ENCODE measurements at places on chromosomes 5 and 9.

DNA sequence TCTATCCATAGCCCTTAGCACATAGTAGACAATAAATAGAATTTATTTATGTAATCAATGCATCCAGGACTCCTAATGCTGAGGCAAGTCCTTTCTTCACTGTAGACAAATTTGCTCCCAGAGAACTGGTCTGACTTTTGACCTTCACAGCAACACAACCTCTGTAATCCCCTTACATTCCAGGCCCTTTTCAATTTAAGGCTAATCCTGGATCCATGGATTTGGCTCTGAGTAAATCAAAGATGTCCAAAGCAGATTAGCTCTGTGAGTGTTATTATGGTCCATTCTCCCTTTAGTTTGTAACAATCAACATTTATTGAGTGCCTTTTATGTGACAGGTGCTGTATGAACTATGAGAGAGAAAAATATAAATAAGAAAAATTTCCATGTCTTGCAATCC is 27.4 kb upstream of the TMC1 start:
- no peak for DNase-seq

DNA sequence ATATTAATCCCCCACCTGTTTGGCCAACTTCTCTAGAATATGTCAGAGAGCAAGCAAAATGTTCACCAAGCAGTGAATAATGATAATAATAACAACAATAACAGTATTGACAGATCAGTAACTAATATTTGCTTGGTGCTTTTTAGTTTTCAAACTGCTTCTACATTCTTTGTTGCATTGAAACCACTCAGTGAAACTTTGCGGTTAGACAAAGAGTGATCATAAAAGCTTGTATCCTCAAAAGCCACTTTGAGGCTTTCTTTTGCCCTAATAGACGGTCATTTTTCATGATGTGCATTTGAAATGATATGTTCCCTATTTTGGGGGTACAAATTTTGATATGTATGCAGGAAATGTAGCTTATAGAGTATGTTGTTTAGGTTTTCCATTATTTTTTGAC is 43.6 kb upstream of the PTGS1 start:
- DNase-seq = no peak

DNA sequence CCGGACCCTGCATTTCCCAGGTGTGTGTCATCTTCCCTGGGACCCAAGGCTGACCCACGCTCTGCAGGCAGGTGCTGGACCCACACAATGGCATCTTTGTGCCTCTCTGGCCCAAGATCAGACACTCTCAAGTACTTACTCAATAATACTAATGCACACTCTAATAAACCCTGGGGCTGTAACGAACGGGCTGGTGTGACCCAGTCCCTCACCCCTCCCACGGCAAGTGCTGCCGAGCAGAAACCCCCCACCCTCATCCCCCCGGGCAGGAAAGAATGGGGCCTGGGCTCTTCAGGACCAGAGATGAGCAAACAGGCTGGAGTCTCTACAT is 1.1 kb upstream of the OBP2B start:
- DNase-seq = no peak

GRCh38 chr9:86202338-86202882 is 57.0 kb downstream of the C9orf153 start:
- DNase-seq = peak; percentile 2

DNA sequence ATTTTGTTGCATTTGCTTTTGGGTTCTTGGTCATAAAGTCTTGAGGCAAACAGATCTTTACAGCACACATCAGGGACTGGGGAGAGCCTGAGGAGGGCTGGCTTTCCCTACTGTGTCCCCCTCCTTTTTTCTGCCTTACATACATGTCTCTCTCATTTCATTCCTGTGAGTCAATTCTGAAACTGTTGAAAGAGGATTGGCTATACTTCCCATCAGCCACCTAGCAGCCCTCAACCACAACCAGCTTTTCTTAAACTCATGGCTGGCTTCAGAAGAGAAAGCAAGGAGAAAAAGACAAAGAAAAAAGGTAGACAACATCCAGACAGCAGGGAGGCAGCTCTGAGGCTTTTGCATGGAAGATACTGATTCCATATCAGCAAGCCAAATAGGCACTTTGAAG is 374.8 kb upstream of the KIF2A start:
- no peak for DNase-seq

DNA sequence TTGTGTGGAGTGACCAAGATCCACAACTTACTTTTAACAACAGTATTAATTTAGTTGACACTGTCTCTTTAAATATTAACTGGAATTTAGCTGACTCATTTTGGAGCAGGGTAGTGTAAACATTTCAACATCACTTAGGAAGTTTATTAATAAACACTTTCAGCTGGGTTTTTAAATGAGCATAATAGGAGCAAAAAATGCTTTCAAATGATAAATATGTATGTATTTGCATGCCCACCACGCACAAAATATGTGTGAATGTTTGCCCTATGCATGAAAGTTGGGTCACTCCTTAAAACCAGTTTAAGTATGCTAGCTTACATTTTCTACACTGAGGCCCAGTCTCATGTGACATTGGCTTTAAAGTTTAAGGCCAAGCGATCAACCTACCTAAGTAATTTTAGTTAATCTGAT is 2.9 kb downstream of the ZFAND5 start:
- no peak for DNase-seq
